ENCODE measurements at places on chromosomes 3 and 15.

DNA sequence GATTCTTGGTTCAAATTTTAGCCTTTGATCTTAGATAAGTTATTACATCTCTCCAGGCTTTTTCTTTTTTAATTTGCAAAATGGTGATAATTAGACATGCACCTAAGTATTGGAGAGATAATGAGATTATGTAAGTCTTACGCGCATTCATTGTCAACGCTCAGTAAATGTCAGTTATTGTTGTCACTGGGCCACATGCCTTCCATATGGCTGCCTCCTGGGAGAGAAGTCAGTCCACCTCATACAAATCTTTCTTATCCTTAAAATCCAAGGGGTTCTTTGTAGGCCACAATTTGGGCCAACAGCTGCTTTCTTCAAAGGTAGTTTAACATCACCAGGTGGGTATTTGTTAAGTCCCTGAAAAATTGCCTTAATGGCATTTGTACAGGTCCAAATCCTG is 25.5 kb upstream of the PTPRG start:
- DNase-seq: no peak

- no peak for DNase-seq
These were observed 188.9 kb upstream of the ATP10A start for GRCh38 chr15:26051761-26052675.

GRCh38 chr3:153113541-153113940 is 48.5 kb upstream of the RAP2B start:
- DNase-seq: peak; percentile 38

GRCh38 chr15:85689729-85690128 is 105.0 kb downstream of the KLHL25 start:
- DNase-seq: peak; percentile 88

- DNase-seq: no peak
These were observed 835.6 kb downstream of the IGSF11 start for GRCh38 chr3:118199044-118199443.

GRCh38 chr3:177263615-177264368 is 66.5 kb upstream of the TBL1XR1 start:
- no peak for DNase-seq

GRCh38 chr3:183807209-183807728 is 18.1 kb downstream of the MAP6D1 start:
- no peak for DNase-seq

DNA sequence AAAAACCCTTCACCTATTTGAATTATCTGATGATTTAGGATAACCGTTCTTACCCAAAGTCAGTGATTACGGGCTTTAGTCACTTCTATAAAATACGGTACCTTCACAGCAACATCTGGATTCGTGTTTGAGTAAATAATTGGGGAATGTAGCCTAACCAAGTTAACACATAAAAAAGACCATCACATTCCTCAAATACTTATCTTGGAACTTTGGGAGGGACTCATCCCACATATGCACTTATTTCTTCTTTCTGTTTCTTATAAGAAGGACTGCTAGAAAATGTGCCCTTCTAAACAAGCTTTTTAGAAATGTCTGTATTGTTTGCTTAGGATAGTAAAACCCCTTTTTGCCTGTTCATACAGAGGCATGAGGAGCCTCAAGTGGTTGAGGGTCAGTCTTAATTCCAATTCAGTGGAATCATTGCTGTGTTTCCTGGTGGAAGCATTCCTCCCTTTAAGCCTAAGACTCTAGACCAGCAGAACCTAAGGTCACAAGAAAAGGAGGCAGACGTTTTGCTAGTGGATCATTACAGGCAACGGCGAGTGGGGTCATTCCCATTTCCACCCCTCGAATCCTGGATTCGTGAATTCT is 67.5 kb downstream of the TMEM44 start:
- DNase-seq: no peak

- no peak for DNase-seq
These were observed 224.4 kb downstream of the ZMAT3 start for GRCh38 chr3:178847190-178847589.

GRCh38 chr15:62935300-62936081 is 107.1 kb upstream of the TPM1 start:
- DNase-seq: peak; percentile 30

GRCh38 chr3:6825524-6825923 is 35.4 kb upstream of the GRM7 start:
- DNase-seq: no peak

GRCh38 chr3:102531686-102532085 is 96.9 kb downstream of the ZPLD1 start:
- no peak for DNase-seq

GRCh38 chr3:58388550-58389091 is 45.0 kb downstream of the PDHB start:
- DNase-seq: peak; percentile 39

GRCh38 chr3:53170325-53171063 is 9.5 kb downstream of the PRKCD start:
- DNase-seq: peak; percentile 90

GRCh38 chr3:71868876-71869275 is 83.9 kb upstream of the PROK2 start:
- peak; percentile 60 for DNase-seq

DNA sequence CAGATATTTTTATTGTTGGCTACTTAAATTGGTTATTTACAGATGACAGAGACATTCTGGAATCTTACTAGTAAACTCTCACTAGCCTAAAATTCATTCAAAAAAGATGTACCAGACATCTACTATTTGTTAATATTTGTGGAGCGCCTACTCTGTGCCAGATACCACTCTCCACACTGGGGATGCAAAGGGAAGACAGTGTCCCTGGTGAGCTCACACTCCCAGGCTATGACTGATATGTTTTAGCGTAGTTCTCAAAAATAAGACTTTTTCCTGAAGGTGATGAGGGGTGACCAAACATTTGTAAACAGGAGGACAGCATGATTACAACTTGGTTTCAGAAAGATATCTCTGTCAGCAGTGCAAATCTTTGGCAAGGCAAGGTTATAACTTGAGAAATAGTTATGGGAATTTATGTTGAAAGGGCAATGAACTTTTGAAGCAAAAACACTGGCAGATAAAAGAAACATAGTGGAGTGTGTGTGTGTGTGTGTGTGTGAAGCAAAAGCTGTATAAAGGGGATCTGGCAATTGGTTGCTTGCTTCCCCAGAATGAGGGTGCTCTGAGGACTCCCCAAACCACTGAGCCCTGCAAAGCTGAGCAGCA is 51.2 kb downstream of the HACD2 start:
- DNase-seq: no peak

GRCh38 chr15:101043011-101043410 is 123.9 kb downstream of the LRRK1 start:
- no peak for DNase-seq

GRCh38 chr15:100863796-100864267 is 15.8 kb upstream of the ALDH1A3 start:
- DNase-seq: no peak

- DNase-seq: no peak
These were observed 164.4 kb upstream of the TOPAZ1 start for GRCh38 chr3:44077267-44077666.

GRCh38 chr15:51840692-51841091 is 11.2 kb downstream of the TMOD3 start:
- peak; percentile 34 for DNase-seq

- no peak for DNase-seq
These were observed 12.0 kb upstream of the CBLB start for GRCh38 chr3:105880681-105881290.

DNA sequence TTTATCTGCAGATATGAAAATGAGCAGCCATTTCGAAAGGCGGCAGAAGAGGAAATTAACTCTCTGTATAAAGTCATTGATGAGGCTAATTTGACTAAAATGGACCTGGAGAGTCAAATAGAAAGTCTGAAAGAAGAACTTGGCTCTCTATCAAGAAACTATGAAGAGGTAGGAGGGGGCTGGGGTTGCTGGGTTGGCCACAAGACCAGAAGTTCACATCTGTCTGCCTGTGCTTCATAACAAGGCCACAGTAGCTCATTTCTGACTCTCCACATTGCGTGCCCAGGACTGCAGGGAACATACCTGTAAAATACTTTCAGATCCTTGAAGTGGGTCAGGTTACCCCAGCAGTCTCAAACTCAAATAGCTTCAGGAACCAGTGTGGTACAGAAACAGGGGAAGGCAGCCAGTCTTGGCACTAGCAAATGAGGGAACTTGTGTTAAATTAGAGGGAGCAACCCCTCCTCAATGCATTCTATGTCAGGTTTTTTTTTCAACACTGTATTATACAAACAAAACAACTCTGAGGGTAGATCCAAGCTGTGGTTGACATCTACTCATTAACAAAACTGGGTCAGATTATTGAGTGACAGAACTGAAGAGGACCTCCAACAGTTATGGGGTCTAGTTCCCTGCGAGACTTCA is 48.7 kb downstream of the BFSP2 start:
- peak; percentile 61 for DNase-seq

DNA sequence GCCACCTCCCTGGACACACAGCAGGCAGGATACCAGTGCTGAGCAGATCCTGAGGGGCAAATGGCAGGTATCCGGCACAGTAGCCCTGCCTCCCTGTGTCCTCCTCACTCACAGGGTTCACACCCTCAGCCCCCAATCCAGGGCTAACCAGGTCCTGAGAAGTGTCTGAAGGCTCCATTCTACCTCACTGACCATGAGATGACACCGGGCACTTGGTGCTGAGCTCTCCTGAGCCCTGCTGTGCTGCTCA is 115.4 kb upstream of the ATP2B2 start:
- no peak for DNase-seq

DNA sequence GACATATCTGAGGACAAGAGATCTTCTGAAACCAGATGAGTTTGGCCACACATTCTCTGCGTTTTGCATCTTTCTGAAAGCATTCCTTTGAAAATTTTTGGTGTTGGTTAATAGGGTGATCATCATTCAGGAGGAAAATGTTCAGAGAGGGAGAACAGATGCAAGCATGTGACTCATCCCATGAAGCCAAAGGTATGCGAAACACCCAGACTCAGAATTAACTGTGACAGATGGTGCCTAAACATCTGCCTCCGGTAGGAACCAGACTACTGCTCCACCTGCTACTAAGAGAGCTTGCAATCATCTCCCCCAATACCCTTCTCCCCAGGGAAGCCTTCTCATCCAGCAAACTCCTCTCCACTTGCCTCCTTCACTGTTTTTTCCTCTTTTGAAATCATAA is 46.2 kb downstream of the TRIM69 start:
- no peak for DNase-seq

DNA sequence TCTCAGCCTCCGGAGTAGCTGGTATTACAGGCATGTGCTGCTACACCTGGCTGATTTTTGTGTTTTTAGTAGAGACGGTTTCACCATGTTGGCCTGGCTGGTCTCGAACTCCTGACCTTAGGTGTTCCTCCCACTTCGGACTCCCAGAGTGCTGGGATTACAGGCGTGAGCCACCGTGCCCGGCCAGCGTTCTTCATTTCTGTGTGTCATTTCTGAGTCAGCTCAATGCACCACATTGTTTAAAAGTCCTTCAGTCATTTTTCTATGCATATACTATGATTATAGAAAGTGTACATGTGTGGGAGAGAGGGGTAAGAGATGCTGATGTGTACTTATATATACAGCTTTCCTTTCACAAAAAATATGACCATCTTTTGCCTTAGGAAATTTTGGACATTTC is 2.1 kb downstream of the QTRT2 start:
- no peak for DNase-seq

DNA sequence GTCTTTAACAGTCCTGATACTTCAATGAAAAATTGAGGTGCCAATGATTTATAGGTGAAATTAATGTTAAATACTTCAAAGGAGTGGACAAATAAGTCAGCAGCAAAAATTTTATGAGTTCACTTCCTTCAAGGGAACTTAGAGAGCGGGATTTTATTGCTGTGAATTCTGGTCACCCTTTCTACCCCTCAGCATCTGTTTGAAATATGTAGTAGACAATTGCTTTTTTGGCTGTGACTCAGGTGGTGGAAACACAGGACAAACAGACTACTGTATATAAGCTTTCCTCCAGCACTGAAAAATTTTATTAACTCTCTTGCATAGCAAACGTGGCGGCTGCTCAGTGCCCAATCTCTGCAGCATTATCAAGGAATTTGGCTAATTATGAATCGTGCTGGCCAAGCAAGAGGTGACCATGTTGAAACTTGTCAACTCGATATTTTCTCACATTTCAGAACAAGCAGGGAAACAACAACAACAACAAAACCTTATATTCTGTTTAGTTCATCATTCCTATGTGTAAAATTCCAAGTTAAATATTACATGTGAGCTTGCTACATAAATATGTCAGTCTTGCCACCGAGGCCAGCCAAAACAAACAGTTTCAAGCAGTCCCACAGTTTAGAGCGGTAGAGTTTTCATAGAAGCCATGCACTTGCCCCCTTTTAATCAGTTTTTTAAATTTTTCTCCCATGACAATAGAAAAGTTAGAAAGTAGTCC is 420.2 kb downstream of the FOXP1 start:
- DNase-seq: no peak

DNA sequence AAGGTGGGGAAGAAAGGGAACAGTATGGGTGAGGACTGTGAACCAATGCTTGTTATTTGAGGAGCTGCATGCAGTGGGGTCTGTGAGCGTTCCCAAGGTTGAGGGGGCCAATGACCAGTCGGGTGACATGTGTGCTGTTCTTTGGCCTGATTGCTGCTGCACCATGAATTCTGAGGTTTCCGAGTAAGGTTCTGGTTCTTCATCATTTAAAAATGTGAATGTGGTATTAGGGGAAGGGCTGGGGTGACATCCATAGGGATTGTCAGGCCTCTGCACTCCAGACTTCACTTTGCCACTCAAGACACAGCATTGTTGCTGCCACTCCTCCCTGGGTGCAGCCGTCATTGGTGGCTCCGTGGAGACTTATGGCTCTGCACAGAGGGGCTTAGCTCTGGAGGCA is 32.5 kb downstream of the ABHD17C start:
- DNase-seq: no peak

DNA sequence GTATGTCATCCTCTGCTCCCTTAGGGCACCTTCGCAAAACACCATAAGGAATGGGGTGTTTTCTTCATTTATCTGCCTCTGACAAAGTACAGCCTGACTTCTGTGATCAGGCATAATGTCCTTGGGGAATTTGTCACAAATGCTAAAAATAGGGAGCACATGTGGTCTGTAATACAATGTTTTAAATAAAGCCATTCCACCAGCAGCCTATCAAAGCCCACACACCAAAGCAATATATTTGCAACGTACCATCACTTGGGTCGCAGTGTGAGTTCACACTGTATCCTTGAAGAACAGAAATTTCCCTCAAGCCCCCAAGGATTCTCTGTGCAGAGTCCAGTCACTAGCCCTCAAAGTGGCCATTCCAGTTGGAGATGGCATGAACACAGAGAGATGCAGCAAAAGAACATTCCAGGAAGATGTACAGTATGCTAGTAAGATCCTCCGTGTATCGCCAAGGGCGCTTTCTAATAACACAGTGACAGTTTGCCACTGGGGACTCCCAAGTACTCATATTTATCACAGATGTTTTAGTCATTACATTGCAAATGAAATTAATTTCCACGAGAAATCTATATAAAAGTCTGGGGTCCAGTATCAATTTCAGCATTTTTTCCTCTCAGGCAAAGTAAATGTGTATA is 246.7 kb downstream of the MCTP2 start:
- DNase-seq: no peak

- no peak for DNase-seq
These were observed 5.9 kb upstream of the FMN1 start for GRCh38 chr15:33200444-33200843.

- DNase-seq: no peak
These were observed 7.0 kb upstream of the RFT1 start for GRCh38 chr3:53137221-53137620.

GRCh38 chr3:61561374-61562041 is at the start of gene PTPRG:
Gene PTPRG (plus strand): TSS chr3:61561571. CDS start chr3:61562288, 717 bp downstream.
- no peak for DNase-seq

Data from inflammatory macrophage (primary cell).